ENCODE measurements at places on chromosomes 16 and 17. TPM values are rescaled to one million over a fixed set of nuclear protein-coding genes. Genes with fewer than 3 reads are reported as not detected.

- no peak for DNase-seq
Observed at GRCh38 chr17:81391936-81392908, 3.0 kb upstream of the BAHCC1 start.

DNA sequence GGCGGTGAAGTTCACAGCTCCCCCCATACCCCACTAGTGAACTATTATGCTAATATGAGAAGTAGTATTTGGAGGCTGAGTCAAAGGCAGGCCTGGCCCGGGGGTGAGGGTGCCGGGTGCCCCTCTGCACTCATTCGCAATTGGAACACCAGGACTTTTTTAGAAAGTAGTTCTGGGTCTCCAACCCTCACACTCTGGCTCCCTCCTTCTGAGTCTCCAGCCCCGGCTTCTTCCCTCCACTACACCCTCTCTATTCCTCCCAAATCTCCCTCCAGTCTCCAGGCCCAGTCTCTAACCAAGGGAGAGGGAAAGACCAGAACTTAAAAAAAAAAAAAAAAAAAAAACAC lies 11.3 kb upstream of the HOXB2 start:
- no peak for DNase-seq

GRCh38 chr16:82509691-82510430 lies 116.9 kb upstream of the CDH13 start:
- DNase-seq = no peak

- no peak for DNase-seq
Observed at GRCh38 chr16:67760206-67760955, 41.3 kb upstream of the GFOD2 start.

GRCh38 chr16:20987049-20987448 lies 86.5 kb downstream of the LYRM1 start:
- no peak for DNase-seq

The CDH11 gene
- total RNA-seq = 102 TPM

GRCh38 chr17:35684055-35684802 lies 47.2 kb upstream of the RASL10B start:
- DNase-seq = no peak

The AGRP gene
- not detected for total RNA-seq

DNA sequence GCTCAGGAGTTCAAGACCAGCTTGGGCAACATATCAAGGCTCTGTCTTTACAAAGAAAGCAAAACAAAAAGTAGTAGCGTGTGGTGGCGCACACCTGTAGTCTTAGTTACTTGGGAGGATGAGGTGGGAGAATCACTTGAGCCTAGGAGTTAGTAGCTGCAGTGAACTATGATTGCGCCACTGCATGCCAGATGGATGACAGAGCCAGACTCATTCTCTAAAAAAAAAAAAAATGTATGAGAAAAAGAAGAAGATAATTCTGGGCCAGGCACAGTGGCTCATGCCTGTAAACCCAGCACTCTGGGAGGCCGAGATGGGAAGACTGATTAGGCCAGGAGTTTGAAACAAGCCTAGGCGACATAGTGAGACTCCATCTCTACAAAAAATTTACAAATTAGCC lies 28.5 kb downstream of the STAT5B start:
- no peak for DNase-seq

- no peak for DNase-seq
Observed at GRCh38 chr17:38550661-38551060, 55.1 kb downstream of the SRCIN1 start.

The PRSS27 gene
- total RNA-seq = 0.39 TPM

DNA sequence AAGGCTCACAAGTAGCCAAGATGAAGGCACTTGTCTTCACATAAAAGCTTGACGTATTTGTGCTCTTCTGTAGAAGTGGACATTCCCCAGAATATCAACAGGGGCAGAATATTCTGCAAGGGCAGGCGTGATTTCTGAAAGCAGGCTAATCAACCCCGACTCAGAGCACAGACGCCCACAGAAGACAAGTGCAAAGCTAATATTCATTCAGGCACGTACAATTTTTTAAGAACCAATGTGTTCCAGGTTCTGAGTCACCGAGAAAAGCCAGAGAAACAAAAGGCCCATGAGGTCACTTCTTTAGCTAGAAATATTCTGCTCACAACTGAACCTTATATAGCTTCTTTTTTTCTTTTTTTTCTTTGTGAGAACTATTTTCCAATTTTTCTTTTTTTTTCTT lies 121.6 kb downstream of the DNAH9 start:
- DNase-seq = no peak

The HOXB8 gene
- 1.6 TPM for total RNA-seq

DNA sequence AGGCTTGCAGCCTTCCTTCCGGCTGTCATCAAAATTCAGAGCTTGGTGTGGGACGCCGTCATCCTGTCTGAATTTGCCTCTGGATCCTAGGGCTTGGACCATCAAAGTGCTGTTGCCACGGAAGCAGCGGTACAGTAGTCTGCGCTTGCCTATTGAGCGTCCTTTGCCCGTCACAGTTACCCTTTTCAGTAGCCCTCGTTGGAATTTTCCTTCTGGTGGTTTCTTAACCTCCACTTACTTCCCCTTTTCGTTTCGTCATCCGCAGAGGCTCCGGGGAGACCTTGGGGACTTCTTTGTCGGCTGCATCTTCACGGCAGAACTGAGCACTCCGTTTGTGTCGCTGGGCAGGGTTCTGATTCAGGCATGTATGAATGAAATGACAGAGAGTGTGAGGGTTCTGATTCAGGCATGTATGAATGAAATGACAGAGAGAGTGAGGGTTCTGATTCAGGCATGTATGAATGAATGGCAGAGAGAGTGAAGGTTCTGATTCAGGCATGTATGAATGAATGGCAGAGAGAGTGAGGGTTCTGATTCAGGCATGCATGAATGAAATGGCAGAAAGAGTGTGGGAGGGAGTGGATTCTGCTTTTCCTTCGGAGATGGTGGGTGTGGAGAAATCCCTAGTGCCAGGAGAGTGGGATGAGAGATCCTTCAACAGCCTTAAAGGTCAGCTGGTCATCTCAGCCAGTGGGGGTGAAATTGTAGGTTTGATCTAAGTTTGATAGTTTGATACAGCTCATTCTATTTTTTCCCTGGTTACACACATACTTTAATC lies 8.0 kb downstream of the TLCD3A start:
- no peak for DNase-seq

GRCh38 chr17:32516450-32516849 lies 29.7 kb downstream of the CDK5R1 start:
- no peak for DNase-seq

GRCh38 chr16:75682308-75682707 lies 5.5 kb upstream of the CPHXL2 start:
- DNase-seq = no peak

- DNase-seq = no peak
Observed at GRCh38 chr16:560701-561412, 663 bp downstream of the PRR35 start.

The TNFSF12 gene
- total RNA-seq = 4.5 TPM

DNA sequence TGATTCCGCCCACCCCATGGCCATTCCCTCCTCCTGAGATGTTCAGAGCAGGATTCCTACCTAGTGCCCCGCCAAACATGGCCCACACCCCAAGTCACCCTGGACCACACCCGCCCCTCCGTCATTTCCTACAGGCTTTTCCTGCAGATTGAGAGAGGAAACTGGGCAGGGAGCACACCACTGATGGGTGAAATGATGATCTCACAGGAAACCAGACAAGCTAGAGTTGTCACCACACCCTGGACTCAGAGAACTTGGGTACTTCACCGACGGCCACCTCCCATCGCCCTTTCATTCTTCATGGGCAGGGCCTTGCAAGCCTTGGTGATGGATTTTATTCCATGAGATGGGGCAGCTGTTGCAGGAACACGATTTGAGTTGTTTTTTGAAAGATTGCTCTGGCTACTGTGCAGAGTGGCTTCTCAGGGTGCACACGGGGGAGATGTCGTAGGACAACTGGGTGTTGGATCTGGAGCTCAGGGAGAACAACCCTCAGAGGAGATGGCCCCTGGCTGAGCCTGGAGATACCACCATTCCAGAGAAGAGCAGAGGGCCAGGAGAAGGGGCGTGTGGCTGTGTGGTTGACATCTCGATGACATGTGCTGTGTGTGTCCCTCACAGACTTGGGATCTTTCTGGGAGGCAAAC lies 7.4 kb upstream of the B9D1 start:
- DNase-seq = no peak

The KRTAP4-5 gene
- total RNA-seq = 1.3 TPM

The ERCC4 gene
- 7.6 TPM for total RNA-seq

DNA sequence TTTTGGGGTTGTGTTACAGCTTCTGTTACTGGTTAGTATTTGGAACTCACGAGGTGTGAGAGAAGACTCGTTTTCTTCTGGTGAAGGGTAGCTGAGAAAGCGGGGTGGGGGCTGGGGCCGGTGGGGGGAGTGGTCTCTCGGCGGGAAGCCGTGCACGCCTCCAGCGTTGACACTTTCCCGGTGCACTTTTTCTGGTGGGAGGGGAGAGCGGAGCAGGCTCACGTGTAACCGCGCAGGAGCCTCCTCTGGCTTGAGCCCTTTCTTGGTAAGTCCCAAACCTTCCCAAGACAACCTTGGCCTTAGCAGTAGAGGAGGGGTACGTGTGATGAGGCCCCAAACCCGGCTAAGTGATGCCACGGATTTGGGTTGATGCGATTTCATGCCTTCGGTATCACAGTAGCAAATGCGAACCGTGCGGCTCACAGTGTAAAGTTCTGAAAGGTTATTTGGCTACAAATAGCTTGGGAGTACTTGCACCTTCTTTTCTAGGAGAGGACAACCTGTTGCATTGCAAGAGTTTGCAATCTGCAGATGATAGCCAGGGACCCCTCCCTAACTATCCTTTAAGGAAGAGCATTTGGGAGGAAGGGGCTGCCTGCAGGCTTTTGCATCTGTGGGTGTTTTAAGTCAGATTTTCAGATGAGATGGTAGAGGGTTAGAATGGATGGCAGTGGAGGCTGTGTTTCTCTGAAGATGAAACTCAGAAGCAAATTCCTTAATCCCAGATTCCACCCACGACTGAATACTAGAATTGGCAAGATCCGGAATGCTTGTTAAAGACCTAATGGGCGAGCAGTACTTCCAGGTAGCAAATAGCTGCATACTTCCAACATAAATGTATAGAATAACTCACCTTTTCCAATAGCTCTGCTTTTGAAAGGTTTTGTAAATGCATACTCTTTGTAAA lies 1.5 kb downstream of the HLF start:
- no peak for DNase-seq

Measured in skin of body (tissue), 3 donors.